ENCODE measurements at places on chromosomes 2 and 18. TPM values are rescaled to one million over a fixed set of nuclear protein-coding genes. Genes with fewer than 3 reads are reported as not detected.

TRIM43 gene
- not detected for total RNA-seq

NCKAP5 gene
- 0.27 TPM for total RNA-seq

ATRAID gene
- total RNA-seq: 128 TPM

C1QL2 gene
- not detected for total RNA-seq

AFF3 gene
- total RNA-seq: not detected

MEIS1 gene
- 10.5 TPM for total RNA-seq

TANC1 gene
- total RNA-seq: 47.5 TPM

THSD7B gene
- total RNA-seq: not detected

RBMS1 gene
- total RNA-seq: 81.9 TPM

GPR75 gene
- total RNA-seq: 1.3 TPM

GREB1L gene
- 1.2 TPM for total RNA-seq

HOXD12 gene
- total RNA-seq: not detected

RAB17 gene
- total RNA-seq: 1.6 TPM

FBXO36 gene
- total RNA-seq: 0.75 TPM

SMARCAL1 gene
- total RNA-seq: 11.2 TPM

SLC5A7 gene
- not detected for total RNA-seq

FSIP2 gene
- total RNA-seq: 0.38 TPM

FAM124B gene
- total RNA-seq: 130 TPM

CSRNP3 gene
- not detected for total RNA-seq

POTEC gene
- not detected for total RNA-seq

REG3A gene
- not detected for total RNA-seq

HTRA2 gene
- 47.2 TPM for total RNA-seq

SERPINB5 gene
- not detected for total RNA-seq

TSPYL6 gene
- not detected for total RNA-seq
